T-cell (primary cell): ENCODE measurements at places on chromosomes 1 and 21. TPM values are rescaled to one million over a fixed set of nuclear protein-coding genes. Genes with fewer than 3 reads are reported as not detected.

- no peaks in the 10 kb centered on the region for H3K4me1 ChIP-seq
- DNase-seq = no peak
- H3K27me3 ChIP-seq = peaks cover 5% of the 10 kb centered on the region
- no peak overlapping the region for H3K4me3 ChIP-seq
These were observed 35.8 kb upstream of the PLXNA2 start for GRCh38 chr1:208279826-208280588.

DNA sequence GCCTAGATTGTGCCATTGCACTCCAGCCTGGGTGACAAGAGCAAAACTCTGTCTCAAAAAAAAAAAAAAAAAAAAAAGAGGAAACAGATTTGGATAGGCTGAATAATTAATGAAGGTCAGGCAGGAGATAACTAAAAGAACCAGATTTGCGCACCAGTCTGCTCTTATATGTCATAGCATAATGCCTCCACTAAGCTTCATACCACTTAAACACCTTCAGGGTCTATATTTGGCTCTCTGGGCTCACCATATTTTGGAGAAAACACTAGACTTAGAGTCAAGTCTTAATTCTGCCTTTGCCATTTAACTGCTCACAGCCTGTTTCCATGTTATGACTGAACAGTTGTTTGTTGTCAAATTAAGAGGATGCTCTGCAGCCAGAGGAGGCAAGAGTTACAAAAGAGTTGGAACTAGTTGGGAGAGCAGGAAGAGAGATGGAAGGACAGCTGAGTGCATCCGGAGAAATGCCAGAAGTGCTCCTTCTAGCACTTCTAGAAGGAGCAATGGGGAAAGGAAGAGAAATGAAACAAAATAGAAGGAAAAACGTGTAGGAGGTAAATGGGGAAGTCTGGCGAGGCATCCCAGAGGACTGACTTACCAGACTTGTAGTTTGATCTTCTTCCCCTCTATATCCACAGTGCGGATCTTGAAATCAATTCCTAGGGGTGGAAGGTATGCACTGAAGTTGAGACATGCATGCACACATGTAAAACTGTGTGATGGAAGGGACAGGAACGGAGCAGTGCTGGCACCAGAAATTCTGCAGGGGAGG is 1.8 kb downstream of the RAB13 start:
- H3K4me1 ChIP-seq = peaks cover 12% of the 10 kb centered on the region
- no peaks in the 10 kb centered on the region for H3K36me3 ChIP-seq
- no peaks in the 10 kb centered on the region for H3K27me3 ChIP-seq
- H3K27ac ChIP-seq = no peak overlapping the region
- DNase-seq = no peak

DNA sequence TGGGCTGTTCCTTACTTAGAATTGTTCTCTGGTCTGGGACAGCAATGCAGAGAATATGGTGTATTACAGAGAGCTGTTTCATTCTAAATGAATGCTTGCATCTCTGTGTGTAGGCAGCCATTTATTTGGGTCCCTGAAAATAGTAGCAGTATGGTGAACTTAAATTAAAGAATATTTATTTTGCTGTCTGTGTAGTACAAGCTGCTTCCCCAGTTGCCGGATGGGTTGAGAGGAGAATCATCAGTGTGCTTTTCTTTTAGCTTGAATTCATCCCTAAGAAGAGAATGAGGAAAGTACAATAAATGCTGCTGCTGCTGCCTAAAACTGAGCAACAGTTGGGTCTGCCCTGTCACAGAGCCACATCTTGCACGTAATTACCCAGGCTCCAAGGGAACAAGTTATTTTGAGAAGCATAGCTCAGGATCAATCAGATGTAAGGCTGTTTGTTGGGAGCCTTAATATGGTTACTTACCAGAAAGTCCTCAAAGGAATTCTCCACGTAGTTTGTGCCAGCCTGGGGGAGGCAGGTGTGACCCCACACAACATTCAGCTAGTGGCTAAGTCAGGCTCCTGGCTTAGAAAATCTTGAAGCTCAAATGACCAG is 16.6 kb downstream of the ACTN2 start:
- no peaks in the 10 kb centered on the region for H3K36me3 ChIP-seq
- H3K4me3 ChIP-seq = no peak overlapping the region
- H3K4me1 ChIP-seq = no peaks in the 10 kb centered on the region
- DNase-seq = no peak

GRCh38 chr1:119040906-119041305 is 52.8 kb upstream of the TBX15 start:
- DNase-seq = no peak
- peaks cover 6% of the 10 kb centered on the region for H3K36me3 ChIP-seq
- H3K4me1 ChIP-seq = no peaks in the 10 kb centered on the region
- no peak overlapping the region for H3K27ac ChIP-seq
- H3K4me3 ChIP-seq = no peak overlapping the region

LAD1 gene
- total RNA-seq = 1.7 TPM

MARK1 gene
- not detected for total RNA-seq

- no peak overlapping the region for H3K27ac ChIP-seq
- no peaks in the 10 kb centered on the region for H3K36me3 ChIP-seq
- H3K4me3 ChIP-seq = no peak overlapping the region
- no peak for DNase-seq
These were observed 9.1 kb downstream of the C1orf226 start for GRCh38 chr1:162390396-162391185.

GRCh38 chr1:91889717-91890459 is 3.9 kb upstream of the TGFBR3 start:
- no peak overlapping the region for H3K27ac ChIP-seq
- H3K4me3 ChIP-seq = no peak overlapping the region
- peaks cover 5% of the 10 kb centered on the region for H3K4me1 ChIP-seq
- no peaks in the 10 kb centered on the region for H3K36me3 ChIP-seq
- no peak for DNase-seq
- H3K27me3 ChIP-seq = no peaks in the 10 kb centered on the region

DNA sequence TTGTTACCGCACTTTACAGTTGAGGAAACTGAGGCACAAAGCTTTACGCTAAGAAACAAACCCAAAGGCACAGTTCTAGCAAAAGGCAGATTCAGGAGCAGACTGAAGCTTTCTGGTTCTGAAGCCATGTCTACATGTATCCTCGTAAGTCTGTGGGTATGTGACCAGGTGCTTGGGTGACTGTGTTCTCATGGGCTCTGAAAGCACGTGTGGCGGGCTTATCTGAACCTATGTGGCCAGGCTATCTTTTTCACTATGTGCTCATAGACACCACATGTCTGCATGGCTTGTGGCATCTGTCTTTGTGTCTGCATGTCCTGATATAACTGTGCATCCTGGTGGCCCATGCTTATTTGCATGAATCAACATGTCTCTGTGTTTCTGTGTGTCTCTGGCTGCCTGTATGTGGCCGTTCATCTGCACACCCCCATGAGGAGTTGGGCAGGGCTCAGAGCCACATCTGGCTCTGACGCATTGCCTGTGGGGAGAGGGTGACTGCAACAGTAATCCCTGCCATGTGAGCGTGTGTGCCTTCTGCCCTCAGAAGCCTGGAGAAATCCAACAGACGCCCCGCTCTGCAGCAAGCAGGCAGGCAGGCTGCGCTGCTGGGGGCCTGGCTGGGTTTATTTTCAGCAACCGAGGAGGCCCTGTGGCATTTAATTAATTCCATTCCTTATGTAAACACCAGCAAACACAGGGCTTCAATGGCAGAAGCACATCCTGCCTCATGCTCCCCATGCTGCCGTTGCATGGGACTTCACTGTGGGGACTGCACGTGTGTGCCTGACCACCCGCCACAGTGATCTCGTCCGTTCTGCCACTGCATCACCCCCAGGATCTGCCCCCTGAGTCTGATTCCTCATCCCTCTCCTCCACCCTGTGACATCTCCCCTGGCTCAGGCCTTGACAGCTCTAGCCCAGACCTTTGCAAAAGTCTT is 115.4 kb downstream of the TRABD2B start:
- H3K4me3 ChIP-seq = no peak overlapping the region
- DNase-seq = no peak

GRCh38 chr1:89630048-89630447 is 2.9 kb upstream of the LRRC8C start:
- no peak overlapping the region for H3K4me3 ChIP-seq
- H3K4me1 ChIP-seq = peaks cover 22% of the 10 kb centered on the region
- peak overlapping the region; percentile 26 for H3K27ac ChIP-seq
- H3K36me3 ChIP-seq = peaks cover 3% of the 10 kb centered on the region
- no peak for DNase-seq
- H3K27me3 ChIP-seq = no peaks in the 10 kb centered on the region

AMY1C gene
- not detected for total RNA-seq

DNA sequence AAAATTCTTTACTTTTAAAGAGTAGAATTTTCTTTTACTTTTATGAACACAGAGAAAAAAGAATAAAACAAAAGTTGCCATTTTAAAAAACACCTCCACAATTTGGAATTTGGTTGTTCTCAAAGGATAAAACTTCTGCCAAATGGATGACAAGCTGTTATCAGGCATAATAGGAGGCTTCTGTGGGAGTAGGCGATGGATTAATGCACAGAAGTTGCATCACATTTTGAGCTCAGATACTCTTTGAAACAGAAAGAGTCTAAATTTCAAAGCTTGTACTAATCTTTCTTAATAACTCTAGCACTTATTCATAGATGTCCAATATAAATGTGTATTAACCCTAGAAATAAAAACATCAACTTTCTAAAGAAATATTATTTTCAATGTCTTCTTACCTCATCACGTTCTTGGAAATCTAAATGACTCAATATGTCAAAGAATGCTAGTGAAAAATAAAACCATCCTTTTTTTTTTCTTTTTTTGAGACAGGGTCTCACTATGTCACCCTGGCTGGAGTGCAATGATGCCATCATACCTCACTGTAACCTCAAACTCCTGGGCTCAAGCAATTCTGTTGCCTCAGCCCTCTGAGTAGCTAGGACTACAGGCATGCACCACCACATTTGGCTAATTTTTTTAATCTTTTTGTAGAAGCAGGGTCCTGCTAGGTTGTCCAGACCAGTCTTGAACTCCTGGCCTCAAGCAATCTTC is 112.8 kb upstream of the USP25 start:
- H3K27me3 ChIP-seq = no peaks in the 10 kb centered on the region
- H3K36me3 ChIP-seq = no peaks in the 10 kb centered on the region
- DNase-seq = no peak
- no peak overlapping the region for H3K27ac ChIP-seq
- no peak overlapping the region for H3K4me3 ChIP-seq
- H3K4me1 ChIP-seq = no peaks in the 10 kb centered on the region

INPP5B gene
- 28.9 TPM for total RNA-seq

- H3K4me1 ChIP-seq = no peaks in the 10 kb centered on the region
- no peak overlapping the region for H3K27ac ChIP-seq
These were observed 383.3 kb downstream of the HHAT start for GRCh38 chr1:210711825-210712612.

DNA sequence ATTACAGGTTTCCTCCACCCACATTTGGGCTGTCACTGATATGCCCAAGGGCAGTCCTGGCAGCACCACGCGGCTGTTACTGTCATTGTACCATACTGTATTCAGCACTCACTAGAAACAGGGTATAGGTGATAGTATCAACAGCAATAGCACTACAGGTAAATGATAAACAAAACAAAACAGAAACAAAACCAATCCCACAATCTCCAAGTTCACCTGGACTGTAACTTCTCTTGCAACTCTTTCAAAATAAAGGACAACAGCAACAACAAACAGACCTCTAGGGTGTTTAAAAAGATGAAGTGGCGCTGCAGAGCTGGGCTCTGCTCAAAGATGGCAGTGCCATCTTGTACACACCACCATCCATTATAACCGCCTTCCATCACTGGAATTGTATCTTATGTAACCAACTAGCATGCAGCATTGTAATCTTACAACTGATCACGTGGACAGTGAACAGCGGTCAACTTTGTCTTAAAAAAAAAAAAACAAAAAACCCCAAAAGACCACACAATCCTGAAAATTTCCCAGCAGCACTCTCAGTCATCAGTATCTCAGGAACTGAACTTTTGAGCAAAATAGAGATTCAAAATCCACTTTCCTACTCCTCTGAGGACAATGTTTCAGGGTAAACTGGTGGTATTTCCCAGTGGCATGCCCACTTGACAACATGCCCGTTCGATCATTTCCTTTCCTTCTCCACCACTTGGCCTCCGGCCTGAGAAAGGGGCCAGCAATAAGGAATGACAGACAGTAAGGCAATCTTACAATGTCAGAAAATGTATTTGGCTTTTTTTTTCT is 3.8 kb downstream of the IRF2BP2 start:
- H3K4me1 ChIP-seq = peaks cover 51% of the 10 kb centered on the region
- H3K36me3 ChIP-seq = peaks cover 17% of the 10 kb centered on the region
- DNase-seq = peak; percentile 32

DNA sequence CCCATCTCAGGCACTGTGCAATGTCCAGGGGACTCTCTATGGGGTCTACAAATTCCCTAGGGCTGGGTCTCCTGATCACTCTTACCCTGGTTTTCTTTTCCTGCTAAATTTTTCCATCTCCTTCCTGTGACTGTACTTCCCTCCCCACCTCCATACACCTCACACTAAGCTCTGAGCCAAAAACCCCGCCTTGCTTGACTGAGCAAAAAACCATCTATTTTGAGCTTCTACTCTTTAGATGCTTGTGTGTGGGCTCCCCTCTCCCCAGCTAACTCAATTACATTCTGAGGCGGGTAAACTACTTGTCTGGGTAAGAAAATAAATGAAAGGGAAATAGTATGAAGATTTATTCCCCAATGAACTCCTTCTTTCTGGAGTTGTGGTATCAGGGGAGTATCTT is 187.9 kb downstream of the PTPRU start:
- H3K27me3 ChIP-seq = peaks cover 13% of the 10 kb centered on the region
- no peaks in the 10 kb centered on the region for H3K4me1 ChIP-seq
- DNase-seq = no peak
- no peak overlapping the region for H3K27ac ChIP-seq
- no peaks in the 10 kb centered on the region for H3K36me3 ChIP-seq

- H3K27ac ChIP-seq = no peak within 1 kb of the TSS
- DNase-seq = peak; percentile 48
- no peaks in the 10 kb centered on the region for H3K36me3 ChIP-seq
- peaks cover 24% of the 10 kb centered on the region for H3K4me1 ChIP-seq
- peak within 1 kb of the TSS; percentile 93 for H3K4me3 ChIP-seq
These were observed at the start of gene WNT2B for GRCh38 chr1:112508278-112509004. TSS of gene WNT2B (plus strand) at chr1:112508965. CDS start at chr1:112509263, 298 bp downstream.

GRCh38 chr1:154352581-154353459 is 27.5 kb downstream of the ATP8B2 start:
- H3K27me3 ChIP-seq = no peaks in the 10 kb centered on the region
- peak; percentile 24 for DNase-seq
- peak overlapping the region; percentile 78 for H3K4me3 ChIP-seq
- peaks cover 10% of the 10 kb centered on the region for H3K4me1 ChIP-seq
